ENCODE measurements at places on chromosomes 16 and 17. TPM values are rescaled to one million over a fixed set of nuclear protein-coding genes. Genes with fewer than 3 reads are reported as not detected.

The ACE gene
- polyA plus RNA-seq, result 244 TPM

The IL17C gene
- not detected for polyA plus RNA-seq

The NUP85 gene
- polyA plus RNA-seq, result 49.9 TPM

The SKAP1 gene
- polyA plus RNA-seq, result 3.0 TPM

The CNGB1 gene
- 7.5 TPM for polyA plus RNA-seq

The MIF4GD gene
- polyA plus RNA-seq, result 23.2 TPM

The HP gene
- 0.73 TPM for polyA plus RNA-seq

The NHLRC4 gene
- 2.0 TPM for polyA plus RNA-seq

The PSMC3IP gene
- 8.6 TPM for polyA plus RNA-seq

The KRT15 gene
- polyA plus RNA-seq, result 0.79 TPM

The SLFN12L gene
- polyA plus RNA-seq, result 1.4 TPM

The KRT33B gene
- not detected for polyA plus RNA-seq

The UBE2G1 gene
- 45.7 TPM for polyA plus RNA-seq

The PDILT gene
- polyA plus RNA-seq, result not detected

All from large intestine (tissue), 12 donors.